ENCODE measurements at places on chromosomes 5 and 9.
A peak's percentile ranks its signal among the peaks of the same experiment; 100 is the strongest.

DNA sequence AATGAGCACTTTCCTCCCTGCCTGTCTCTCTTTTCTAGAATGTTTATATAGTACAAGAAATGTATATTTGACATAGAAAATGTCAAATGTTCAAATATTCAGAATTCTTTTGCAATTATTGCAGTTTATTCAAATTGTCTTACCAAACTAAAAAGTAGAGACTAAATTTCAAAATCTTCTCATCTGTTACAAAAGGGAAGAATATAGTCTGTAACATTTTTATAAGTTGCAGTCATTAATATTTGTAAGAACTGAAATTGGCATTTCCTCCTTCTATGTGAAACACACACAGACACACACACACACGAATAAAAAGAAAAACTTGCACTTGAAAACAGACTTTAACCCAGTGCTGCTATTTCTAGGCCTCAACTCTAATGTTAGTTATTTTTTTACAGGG lies 56.4 kb downstream of the NR3C1 start:
- ATAC-seq = no peak

DNA sequence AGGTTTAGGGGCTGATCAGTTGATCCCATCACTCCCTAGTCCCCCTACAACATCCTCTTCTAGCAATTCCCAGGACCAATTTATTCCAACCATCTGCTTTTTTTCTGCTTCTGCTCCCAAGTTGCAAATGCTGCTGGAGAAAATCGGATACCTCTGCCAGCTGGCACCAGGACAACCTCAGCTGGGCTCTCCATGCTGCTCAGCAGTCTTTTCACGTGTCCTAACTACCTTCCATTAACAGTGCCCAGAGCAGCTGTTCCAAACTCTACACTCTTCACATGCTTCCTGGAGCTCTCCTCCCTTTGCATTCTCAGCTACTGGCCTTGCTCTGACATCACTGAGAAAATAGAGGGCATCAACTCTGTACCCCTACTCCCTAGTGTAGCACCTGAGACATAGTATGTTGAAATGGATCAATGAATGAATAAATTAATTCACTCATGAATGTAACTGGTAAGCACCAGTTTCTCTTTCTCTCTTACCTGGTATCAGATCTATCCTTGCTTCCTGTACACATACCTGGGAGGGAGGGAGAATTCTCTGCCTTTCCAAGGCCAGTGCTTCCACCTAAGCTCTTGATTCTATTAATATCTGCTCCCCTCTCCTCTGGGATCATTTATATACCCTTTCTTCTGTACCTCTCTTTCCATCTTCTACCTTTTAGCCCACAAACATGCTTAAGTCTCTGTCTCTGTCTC lies 191.0 kb downstream of the RAB3C start:
- ATAC-seq = no peak

DNA sequence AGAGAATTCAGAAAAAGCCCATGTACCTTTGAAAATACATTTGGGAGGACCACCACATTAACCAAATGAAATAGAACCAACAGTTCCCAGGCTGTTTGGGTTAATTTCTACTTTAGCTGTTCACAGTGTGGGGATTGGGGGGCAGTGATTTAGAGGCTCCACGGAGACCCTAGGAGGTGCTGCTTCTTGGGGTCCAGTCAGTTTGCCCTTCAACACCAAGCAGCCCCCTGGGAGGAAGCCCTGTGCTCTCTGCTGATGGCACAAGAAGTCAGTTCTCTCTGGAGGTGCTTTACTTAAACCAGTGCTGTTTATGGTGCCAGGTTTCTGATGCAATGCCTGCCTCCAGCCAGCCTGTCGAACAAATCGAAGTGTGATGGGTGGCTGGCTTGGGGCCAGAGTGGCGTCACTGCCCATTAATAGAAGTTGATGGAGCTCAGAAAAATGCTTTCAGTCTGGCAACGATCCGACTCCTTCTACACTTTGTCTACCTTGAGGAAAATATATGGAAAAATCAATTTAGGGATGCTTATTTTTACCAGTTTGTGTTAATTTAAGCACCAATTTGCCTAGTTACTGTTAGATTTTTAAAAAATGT lies 134.0 kb downstream of the SNX18 start:
- ATAC-seq = no peak

- ATAC-seq = no peak
Measured at GRCh38 chr5:74212336-74212735, 428.2 kb downstream of the ENC1 start.

- ATAC-seq = no peak
Measured at GRCh38 chr5:171783051-171783450, 2.6 kb upstream of the SMIM23 start.

GRCh38 chr5:63916786-63917185 lies 45.5 kb downstream of the HTR1A start:
- ATAC-seq = no peak

- no peak for ATAC-seq
Measured at GRCh38 chr9:125696106-125696647, 10.8 kb downstream of the MAPKAP1 start.

- ATAC-seq = no peak
Measured at GRCh38 chr9:22413884-22414283, 32.7 kb upstream of the DMRTA1 start.

GRCh38 chr5:151164687-151165392 lies 7.3 kb upstream of the ANXA6 start:
- peak; percentile 94 for ATAC-seq

DNA sequence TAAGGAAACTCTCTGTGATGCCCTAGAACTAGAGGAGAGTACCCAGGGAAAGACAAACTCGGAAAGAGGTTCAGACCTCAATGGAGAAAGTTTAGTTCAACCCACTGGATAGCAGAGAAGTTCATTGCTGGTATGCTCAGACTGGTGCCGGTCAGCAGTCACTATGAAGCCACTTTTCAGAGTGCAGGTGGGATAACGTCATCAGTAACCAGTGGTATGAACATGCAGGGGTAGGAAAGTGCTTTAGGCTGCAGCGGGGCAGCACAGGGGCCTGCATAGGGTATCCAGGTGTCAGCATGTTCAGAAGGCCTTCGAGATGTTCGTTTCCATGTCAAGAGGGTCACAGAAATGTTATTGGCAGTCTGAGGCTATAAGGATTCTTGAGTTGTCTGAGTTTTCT lies 20.8 kb upstream of the ANKRD55 start:
- no peak for ATAC-seq
